Hematopoietic multipotent progenitor cell treated with erythropoietin and hydrocortisone succinate and interleukin-3 and kit ligand, for 4 days (in vitro differentiated cells): ENCODE measurements at places on chromosomes 5 and 9.

DNA sequence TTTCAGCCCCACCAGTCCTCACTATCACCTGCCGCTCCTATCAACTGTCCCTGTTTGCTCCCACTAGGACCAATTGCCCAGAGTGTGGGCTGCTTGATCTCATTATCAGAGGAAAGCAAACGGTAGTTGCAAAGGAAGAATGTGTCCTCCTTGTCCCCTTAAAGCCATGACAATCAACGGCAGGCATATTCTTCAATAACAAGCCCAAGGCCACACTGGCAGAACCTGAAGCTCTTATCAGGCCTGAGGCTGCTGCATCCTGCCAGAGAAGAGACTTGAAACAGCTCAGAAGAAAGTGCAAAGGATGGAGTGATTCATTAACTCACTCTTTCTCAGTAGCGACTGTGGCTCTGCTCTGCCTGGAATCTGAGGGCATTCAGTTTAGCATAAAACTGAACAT, 39.2 kb upstream of the MAN2A1 start:
- peak; percentile 89 for DNase-seq

GRCh38 chr5:111528056-111528455, 15.7 kb upstream of the STARD4 start:
- peak; percentile 16 for DNase-seq

DNA sequence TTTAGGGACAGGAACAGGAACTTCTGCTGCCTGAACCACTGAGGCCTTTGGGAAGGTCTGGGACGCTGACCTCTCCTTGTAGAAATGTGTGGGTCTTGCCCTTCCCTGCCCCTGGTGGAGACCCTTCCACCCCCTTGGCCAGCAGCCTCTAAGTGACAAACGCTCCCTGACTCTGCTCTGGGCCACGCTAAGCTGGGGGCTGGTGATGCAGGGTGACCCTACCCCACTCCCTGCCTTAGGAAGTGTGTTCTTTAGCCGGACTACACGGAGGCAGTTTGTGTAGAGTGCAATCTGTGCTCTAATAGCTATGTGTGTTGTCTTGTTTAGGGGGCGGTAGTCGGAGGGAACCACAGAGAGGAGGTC, 123.0 kb downstream of the COL23A1 start:
- no peak for DNase-seq

DNA sequence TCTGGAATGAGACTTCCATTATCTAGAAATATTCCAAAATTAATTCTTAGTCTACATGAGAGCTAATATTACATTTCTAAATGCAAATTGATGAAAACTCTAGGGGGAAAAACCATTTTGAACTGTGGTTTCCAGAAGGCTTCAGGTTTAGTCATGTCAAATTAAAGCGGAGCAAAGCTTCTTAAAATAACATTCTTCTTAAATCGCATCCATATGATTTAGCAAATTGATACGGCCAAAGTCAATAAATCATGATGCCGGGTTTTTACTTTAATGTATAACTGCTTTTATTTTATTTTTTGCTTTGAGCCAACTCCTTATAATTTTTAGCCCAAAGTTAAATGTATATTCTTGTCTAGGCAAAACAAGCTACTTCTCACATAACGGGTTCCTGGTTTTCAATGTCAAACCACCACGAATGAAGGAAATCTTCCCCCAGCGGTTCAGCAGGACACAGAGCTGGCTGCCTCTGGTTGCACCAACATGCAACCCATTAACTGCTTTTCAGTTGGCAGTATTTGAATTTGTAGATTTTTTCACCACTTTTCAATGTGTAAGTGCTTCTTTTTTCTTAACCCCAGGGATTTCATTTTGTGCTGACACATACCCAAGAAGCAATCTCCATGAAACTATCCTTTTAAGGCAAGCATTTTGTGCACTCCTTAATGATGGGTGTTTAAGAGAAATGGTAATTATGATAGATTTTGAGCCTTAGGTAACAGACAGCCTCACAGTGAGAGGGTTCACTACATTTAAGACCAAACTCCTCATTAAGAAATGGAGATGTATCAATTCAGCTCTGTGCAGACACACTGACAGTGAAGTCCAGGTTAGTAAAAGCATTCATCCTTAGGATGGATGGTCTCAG, 35.5 kb downstream of the EFNA5 start:
- DNase-seq = no peak

GRCh38 chr5:73558950-73559349, 6.5 kb downstream of the ANKRA2 start:
- DNase-seq = no peak

DNA sequence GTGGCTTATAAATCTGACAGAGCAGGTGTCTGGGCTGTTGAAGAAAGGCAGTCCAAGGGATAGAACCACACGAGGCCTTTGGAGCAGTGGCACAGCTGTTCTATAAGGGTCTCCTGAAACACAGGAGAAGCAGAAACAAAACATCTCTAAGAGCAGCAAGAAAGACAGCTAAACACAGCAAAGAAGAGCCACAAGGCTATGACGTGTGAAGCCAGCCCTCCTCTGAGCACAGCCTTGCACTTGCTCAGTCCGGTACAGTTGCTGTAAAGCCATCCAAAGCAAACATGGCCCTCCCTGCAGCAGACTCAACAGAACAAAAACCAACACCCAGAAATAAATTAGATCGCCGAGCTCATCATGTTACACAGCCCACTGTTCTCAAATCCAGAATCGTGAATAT, 2.6 kb upstream of the GZMK start:
- DNase-seq = no peak

- DNase-seq = no peak
Observed at GRCh38 chr5:78896132-78896531, 89.0 kb downstream of the ARSB start.

- peak; percentile 8 for DNase-seq
Observed at GRCh38 chr5:35438786-35439185, 178.9 kb upstream of the SPEF2 start.

- peak; percentile 62 for DNase-seq
Observed at GRCh38 chr5:58759745-58760144, 176.9 kb downstream of the RAB3C start.

DNA sequence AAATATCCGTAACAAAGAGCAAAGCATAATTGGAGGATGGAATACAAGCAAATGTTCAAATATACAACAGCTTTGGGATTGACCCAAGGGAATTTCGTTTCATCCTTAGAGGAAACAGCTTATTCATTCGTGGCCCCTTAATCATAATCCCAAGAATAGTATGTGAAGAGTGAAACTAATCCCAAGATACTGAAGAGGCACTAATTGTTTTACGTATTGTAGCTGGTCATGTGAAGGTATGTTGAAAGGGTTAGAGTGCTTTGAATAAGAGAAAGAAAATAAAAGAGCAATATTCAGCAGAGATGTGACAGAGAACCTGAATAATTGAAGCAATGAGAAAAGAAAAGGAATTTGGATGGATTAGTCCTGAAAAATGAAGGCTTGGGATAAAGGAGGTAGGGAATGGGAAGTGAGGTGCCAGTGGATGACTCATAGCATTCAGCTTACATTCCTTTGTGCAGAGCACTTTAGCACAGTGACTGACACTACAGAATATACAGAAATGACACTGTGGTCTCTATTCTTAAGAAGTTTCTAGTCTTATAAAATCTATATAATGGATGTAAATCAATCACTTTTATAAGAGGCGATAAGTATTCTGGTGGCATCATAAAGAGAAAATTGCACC, 221.9 kb downstream of the TLR4 start:
- DNase-seq = no peak

DNA sequence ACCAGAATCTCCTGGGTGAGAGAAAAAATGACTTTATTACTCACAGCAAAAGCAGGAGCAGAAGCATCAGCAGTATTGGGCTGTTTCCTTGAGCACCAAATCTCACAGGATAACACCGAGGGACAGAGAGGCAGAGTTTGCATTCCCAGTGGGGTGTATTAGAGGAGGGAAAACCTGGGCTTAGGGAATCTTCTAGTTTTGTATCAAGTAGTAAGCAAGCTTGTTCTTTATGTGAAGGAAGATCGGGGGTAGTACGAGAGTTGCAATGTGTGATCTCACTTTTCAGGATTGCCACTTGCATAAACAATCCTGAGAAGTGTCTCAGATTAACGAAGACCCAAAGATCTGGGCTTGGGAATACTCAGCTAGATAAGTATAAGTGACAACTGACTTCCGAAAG, 1163.0 kb downstream of the TAF11L14 start:
- no peak for DNase-seq

DNA sequence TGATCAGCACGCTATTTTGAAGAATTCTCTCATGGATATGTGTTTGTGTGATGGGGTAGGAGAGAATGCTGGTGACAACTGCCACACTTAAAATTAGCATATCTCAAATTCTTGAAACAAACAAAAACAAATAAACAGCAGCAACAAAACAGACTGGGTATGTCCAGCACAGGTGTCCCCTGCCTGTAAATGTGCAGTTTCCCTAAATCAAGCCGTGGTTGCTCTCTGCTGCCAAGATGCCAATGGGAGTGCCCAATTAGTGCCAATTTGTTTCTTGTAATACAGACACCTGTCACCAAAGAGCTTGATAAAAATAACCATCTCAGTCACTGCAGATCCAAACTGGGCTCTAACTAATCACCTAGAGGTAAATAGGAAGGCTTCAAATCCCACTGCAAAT, 144.2 kb upstream of the SMARCA2 start:
- DNase-seq = no peak

GRCh38 chr5:139126711-139127111, 71.5 kb downstream of the SIL1 start:
- no peak for DNase-seq

- no peak for DNase-seq
Observed at GRCh38 chr5:51810592-51810991, 427.3 kb downstream of the ISL1 start.

DNA sequence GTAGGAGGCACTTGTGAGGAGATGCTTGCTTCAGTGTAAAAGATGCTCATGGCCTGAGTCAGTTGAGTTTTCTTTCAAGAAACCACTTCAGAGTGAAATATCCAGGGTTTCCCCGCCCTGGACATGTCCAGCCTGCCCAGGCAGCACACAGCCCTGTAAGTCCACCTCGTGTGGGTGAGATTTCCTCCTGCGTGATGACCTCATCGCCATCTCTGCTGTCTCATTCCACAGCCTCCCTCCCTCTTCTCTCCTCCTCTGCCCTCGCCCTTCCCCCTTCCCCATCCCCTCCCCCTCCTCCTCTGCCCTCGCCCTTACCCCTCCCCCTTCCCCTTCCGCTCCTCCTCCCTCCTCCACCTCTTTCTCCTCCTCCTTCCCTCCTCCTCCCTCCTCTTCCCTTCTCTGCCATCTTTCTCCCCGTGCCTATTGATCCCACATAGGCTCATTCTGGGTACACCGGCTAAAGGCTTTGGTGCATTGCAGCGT, 34.0 kb upstream of the NCS1 start:
- DNase-seq = peak; percentile 37

- no peak for DNase-seq
Observed at GRCh38 chr9:18568973-18569372, 95.0 kb downstream of the ADAMTSL1 start.

GRCh38 chr9:123716339-123716945, 213.5 kb downstream of the DENND1A start:
- no peak for DNase-seq

GRCh38 chr5:1188464-1188863, 12.9 kb upstream of the SLC6A19 start:
- DNase-seq = no peak

GRCh38 chr9:81512641-81513040, 176.7 kb downstream of the TLE1 start:
- DNase-seq = no peak

DNA sequence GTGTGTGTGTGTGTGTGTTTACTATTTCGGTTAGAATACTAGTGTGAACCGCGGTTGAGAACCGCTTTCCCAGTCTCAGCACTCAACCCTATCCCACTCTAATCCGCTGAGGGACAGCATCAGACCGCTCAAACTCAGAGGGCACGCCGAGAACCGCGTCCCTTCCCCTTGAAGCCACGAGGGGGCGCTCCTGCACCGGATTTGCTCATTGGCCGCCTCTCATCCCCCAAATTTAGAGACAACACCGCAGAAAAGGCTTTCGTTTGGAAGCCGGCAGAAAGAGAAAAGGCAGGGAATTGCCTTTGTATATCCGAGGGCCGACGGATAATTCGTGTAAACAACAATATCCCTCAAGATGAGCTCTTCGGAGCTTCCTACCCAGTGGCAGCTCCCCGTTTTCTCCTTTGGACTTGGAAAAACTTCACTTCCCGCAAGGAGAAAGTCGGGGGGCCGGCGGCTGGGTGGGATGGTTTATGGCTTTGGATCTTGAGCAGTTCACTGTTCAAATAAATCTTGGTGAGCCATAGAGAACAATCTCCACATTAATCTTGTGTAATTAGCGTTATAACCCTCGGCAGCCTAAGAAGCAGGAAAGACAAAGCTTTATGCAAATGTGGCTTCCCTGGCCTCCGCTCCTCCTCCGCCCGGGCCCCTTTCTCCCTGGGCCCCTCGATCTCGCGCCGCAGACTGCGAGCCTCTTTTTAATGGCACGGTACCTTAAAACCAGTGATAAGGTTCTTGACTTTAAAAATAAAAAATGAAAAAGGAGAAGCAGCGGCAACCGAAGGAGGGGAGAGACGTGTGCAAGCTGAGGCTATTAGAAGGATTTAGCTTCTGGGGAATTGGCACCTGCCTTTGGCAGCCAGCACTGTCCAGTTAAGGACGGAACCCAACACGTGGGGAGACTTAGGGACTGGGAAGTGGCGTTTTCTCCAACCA, 296.8 kb downstream of the PARP8 start:
- DNase-seq = peak; percentile 77

GRCh38 chr5:11792621-11793020, 111.6 kb downstream of the CTNND2 start:
- no peak for DNase-seq

DNA sequence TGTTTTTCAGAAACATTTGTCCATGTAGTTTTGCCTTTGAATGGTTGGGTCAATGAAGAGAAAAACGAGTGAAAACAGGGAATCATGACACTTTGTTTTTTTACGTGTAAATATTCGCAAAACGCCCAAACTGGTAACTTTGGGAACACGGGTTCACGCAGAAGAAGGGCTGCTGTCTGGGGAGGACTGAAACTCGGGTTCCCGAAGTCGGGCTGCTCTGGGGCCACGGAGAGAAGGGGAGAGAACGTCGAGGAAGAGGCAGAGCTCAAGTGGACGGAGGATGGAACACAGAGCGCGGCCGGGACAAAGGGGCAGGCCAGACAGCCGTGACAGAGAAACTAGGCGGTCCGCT, 478 bp upstream of the SETD9 start:
- no peak for DNase-seq

DNA sequence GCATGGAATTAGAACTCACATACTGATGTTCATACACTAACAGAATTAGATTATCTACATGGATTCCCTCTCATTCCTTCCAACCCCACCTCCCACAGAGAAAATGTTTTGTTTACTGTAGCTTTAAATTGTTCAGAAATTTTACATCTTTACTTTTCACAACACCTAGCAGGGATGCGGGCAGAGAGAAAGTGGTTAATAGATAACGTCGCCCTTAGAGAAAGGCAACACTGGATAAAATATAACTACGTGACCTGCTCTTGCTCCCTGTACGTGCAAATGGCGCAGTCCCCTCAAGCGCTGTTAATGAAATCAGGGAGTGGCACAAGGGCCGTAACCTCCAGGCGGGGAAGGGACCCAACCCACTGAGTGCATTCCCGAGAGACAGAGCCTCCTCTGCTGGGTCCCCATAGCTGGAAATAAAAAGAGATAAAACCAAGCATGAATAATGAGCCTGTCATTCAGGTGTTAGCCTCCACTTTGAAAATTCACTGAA, 125.3 kb upstream of the DAPK1 start:
- no peak for DNase-seq
